AML-193 (cell line): ENCODE measurements at places on chromosomes 7 and 10.

DNA sequence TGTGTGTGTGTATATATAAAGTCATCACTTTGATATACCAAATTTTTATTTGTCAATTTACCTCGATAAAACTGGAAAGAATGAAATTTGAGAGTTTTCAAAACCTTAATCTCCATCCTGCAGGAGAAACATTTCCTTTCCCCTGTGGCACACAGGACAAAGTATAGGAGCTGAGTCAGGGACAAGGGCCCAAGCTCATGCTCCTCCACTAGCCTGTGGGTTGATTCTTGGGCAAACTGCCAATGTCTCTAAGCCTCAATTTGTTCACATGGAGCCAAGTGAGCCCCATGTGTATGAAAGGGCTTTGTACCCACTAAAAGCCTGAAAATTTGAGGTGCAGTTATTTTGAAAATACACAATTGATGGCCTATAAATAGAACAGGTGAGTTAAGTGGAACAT lies 60.3 kb upstream of the IL6 start:
- DNase-seq: no peak

GRCh38 chr7:107167483-107168232 lies 1.1 kb upstream of the HBP1 start:
- peak; percentile 71 for DNase-seq

DNA sequence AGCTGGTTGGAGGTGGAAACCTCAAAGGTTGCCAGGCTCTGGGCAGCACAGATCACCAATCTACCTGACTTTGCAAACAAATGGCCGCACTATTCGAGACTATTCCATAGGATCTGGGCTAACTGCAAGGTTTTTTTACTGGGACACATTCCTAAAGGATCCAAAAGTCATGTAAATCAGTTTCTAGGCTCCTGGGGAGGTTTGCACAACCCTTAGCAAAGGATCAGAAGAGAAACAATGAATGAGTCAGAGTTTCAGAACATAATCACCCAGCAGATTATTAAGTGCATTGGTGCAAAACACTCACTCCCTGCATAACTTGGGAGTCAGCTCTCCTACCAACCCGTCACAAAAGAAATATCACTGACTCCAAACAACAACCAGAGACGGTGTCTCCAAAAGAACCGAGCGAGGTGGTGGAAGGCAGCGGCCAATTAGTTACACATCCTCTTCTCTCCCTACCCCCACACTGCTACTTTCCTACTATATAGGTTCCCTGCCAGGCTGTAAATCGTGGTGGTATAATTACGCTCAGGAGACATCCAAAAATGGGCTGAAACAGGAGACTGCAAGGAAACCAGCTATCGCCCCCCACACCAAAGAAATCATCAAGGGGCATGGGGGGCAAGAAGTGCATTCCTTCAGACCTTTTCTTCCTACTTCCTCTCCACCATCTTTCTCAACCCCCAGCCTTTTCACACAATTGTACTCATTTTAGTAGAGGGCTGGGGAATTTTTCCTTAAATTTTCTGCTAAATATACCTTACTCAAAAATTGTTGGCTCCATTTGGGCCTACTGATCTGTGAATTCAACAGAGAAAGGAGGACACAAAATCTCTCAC lies 3.2 kb downstream of the UBE2H start:
- no peak for DNase-seq

DNA sequence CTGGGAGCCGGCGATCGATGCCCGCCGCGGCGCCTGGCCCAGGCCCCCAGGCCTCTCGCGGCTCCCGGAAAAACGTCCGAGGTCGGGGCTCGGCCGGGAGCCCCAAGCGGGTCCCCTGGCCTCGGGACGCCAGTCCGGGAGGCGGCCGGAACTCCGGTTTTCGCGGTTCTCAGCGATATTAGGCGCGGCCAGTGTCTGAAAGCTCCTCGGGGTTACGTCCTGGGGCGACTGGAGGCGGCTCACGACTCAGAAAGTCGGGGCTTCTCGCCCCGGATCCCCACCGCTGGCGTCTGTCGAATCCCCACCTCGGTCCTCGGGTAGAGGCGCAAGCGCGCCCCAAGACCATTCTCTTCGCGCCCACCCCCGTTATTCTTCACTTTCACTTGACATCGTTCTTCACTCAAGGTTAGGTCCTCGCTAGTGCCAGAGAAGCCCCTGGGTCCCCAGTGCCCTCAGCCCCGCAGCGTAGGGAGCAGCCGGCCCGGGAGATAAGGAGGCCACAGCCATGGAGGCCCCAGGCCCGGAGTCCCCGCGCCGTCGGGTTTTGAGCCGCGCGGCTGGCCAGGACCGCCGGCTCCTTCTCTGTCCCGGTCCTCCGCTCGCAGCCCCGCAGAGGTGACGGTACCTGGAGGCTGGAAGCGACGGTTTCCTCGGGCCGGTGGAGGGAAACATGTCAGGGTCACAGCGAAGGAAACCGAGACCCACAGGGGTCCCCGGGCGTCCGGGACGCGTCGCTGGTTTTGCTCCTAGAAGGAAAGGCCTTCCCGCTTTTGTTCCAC lies 35.2 kb upstream of the EBLN1 start:
- no peak for DNase-seq
